ENCODE measurements at places on chromosomes 1 and 21.

- no peak for DNase-seq
Observed at GRCh38 chr1:189567890-189568289, 909.8 kb downstream of the BRINP3 start.

DNA sequence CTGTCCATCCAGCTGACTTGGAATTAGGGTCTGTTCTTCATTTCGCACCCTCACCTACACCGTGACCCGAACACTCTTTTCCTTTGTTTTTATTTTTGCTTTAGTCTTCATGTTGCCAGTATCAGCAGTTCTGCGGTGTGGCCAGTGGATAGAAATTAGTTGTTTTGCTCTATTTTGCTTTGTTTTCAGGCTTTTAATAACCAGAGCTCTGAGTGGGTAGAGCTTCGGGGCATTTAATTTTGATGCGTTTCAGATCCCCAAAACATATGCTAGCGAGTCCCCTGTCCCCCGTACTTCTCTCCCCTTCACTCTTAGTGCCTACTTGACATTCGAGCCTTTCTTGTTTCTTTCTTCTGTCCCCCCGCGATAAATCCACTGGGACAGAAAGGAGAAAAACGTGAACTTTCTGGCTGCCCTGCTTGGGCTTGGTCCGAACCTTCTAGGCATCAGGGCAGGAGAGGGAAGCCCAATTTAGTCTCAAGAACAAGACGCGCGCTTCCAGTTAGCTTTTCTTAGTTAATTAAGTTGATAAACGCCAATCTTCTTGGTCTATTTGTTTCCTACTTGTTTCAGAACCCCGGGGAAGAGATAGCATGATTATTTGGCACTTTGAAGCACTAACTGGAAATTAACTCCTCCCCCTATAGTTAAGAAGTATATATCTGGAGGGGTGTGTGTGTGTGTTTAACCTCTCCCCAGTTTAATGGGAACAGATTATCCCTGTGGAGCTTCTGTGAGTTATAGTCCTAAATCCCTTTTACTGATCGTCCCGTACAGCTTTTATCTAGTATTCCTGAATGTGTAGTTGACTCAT is 839 bp downstream of the SWT1 start:
- peak; percentile 52 for DNase-seq

DNA sequence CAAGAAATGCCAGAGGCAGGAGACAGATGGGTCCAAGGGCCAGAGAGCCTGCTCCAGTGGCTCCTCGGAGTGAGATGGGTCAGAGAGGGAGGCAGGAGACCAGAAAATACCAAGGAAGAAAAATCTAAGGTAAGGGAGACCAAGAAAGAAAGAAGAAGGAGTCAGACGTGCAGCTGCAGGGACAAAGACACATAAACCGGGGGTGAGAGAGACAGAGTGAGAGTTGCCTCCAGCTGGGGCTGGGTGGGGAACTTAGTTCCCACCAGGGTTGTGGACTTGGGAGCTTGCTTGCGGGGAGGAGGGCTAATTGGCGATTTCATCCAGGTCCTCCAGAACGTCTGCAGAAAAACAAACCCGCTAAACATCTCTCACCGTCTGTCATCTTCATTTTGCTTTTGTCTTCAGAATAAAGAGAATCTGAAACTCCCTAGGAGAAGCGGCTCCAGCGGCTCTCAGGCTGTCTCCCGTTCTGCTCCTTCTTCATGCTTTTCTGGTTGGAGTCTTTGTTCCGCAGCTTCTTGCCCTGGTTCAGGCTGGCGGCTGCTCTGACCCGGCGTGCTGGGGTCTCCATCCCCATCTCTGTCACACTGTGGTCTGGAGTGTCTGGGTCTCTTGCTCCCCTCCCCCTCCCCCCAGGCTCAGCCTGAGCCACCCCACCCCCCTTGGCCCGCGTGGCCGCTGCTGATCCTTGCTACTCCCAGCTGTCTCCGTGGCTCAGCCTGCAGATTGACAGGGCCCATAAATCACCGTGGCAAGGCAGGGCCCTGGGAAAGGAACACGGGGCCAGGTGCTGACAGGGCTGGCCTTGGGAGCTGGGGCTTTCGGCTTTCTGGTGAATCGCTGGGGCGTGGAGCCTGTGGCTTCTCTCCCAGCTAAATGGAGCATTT is 66.6 kb downstream of the UBIAD1 start:
- DNase-seq = peak; percentile 75

GRCh38 chr1:211928993-211929637 is 98.6 kb upstream of the LPGAT1 start:
- no peak for DNase-seq

DNA sequence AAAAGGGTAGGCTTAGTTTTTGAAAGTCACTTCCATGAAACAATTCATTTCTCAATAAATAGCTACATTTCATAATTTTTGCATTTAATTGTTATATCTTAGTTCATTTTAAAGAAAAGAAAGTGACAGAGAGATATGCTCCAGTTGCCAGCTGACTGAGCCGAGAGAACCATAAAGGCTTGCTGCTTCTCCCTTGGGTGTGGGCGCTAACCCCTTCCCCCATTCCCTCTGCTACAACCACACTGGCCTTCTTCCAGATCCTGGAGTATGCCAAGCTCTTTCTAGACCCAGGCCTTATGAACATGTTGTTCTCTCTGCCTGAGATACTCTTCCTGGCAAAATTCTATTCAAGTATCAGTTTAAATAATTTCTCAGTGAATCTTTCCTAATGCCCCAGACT is 12.3 kb downstream of the SORT1 start:
- no peak for DNase-seq

DNA sequence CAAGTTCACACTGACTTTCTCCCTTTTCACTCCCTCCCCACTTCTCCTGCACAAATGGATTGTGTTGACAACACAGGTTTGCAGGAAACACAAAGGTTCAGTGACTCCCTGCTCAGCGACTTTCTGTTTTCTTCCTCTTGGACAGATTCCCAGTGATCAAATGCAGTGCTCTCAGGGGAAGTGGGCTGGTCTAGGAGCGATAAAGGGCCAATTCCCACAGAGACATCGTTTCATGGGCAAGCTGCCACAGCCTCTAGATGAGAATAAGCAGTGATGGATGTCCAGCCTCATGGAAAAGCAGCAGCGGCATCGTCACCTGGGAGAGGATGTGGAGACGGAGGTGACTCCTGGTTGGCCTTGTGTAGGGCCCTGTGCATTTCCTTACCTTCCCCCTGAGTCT is 30.6 kb downstream of the FYB2 start:
- DNase-seq = no peak

- peak; percentile 92 for DNase-seq
Observed at GRCh38 chr1:56578963-56579875, at the start of gene PLPP3. PLPP3 (minus strand) TSS chr1:56579563; CDS start chr1:56579016, 547 bp downstream.

All from endodermal cell (in vitro differentiated cells).